Nephron progenitor cell (in vitro differentiated cells): ENCODE measurements at places on chromosomes 16 and 17.
A peak's percentile ranks its signal among the peaks of the same experiment; 100 is the strongest.

- peaks cover 37% of the 10 kb centered on the region for H3K4me1 ChIP-seq
- H3K36me3 ChIP-seq, result no peaks in the 10 kb centered on the region
- DNase-seq, result no peak
- H3K4me3 ChIP-seq, result no peak overlapping the region
These were observed 7.9 kb downstream of the KRT37 start for GRCh38 chr17:41416479-41416878.

- H3K36me3 ChIP-seq, result peaks cover 4% of the 10 kb centered on the region
- peaks cover 7% of the 10 kb centered on the region for H3K4me1 ChIP-seq
- no peak for DNase-seq
- no peak overlapping the region for H3K27ac ChIP-seq
- peak overlapping the region; percentile 77 for H3K4me3 ChIP-seq
These were observed 45.8 kb downstream of the WNT3 start for GRCh38 chr17:46772475-46773220.

DNA sequence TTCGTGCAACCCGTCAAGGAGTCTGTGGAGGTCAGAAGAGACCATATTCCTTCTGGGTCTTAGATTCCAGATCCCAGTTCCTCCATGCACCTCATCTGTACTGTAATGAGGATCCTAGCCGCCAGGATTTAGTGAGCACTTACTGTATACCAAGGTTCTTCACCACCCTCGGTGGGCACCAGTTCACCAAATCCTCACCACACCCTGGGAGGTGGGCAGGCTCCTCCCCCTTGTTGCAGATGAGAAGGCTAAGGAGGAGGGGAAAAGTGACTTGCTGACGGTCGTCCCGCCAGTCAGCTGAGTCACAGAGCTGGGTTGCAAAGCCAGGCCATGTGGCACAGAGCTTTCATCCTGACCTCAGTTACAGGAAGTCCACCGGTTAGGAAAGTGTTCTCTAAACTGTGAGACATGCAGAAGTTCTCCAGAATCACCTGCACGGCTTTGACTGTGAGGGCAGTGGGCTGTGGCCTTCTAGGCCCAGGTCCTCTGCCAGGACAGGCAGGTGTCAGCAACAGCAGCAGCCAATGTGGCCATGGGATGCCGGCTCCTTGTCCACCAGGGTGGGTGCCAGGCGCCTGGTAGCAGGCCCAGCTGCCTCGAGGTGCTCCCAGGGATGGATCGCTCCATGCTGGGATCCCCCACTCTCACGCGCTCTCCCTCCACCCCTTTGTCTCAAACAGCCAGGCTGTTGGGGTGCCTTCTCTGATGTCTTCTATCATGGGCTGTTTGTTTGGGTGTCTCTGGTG, 240.3 kb upstream of the GSE1 start:
- H3K27ac ChIP-seq, result no peak overlapping the region
- peaks cover 57% of the 10 kb centered on the region for H3K27me3 ChIP-seq
- no peak for DNase-seq
- H3K4me3 ChIP-seq, result no peak overlapping the region
- H3K36me3 ChIP-seq, result no peaks in the 10 kb centered on the region

DNA sequence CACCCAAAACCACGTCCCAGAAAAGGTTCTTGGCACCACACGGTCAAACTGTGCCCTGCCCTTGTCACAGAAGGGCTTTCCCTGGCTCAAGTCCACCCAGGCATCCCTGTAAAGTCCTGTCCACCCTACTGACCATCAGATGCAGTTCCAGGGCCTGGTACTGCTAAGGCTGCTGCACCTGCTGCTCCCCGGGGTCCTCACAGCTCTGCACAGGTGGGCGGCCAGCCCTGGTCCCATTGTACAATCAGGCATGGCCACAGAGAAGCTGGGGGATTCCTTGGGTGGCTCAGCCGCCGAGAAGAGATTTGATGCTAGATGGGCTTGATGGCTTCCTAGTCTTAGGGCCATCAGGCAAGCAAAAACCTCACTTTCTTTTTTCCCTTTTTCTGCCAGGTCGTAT, 15.3 kb downstream of the ABCA3 start:
- no peak overlapping the region for H3K27ac ChIP-seq
- no peak for DNase-seq
- H3K4me1 ChIP-seq, result peaks cover 8% of the 10 kb centered on the region
- no peaks in the 10 kb centered on the region for H3K36me3 ChIP-seq
- H3K27me3 ChIP-seq, result peaks cover 38% of the 10 kb centered on the region
- no peak overlapping the region for H3K4me3 ChIP-seq

DNA sequence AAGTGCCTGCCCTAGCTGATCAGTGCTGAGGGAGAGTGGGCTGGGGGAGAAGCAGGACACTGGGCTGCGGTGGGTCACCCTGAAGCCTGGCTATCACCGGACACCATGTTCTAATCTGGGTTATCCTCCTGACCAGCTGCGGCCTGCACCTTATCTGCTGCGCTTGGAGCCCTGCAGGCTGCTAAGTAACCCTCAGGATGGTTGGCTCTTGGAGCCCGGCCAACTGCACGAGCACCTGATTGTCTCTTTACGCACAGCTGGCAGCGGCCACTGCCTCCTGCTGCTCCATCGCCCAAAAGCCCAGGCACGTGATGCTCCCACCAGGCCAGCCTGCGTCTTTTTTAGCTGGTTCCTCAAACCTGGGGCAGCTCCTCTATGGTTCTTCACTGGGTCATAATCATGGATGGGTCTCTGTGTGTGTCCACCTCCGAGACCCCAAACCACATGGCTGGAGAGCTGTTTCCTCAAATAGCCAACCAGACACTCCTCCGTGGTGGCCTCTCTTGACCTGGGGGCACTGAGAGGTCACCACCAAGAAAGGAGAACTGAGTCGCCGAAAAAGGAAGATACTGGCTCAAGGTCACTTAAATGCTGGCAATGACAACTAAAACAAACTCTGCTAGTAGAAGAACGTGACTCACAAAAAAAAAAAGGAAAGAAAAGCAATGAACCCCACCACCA, 21.7 kb downstream of the SPHK1 start:
- H3K4me1 ChIP-seq, result peaks cover 24% of the 10 kb centered on the region
- DNase-seq, result no peak
- no peak overlapping the region for H3K27ac ChIP-seq
- no peak overlapping the region for H3K4me3 ChIP-seq
- H3K27me3 ChIP-seq, result peaks cover 3% of the 10 kb centered on the region

DNA sequence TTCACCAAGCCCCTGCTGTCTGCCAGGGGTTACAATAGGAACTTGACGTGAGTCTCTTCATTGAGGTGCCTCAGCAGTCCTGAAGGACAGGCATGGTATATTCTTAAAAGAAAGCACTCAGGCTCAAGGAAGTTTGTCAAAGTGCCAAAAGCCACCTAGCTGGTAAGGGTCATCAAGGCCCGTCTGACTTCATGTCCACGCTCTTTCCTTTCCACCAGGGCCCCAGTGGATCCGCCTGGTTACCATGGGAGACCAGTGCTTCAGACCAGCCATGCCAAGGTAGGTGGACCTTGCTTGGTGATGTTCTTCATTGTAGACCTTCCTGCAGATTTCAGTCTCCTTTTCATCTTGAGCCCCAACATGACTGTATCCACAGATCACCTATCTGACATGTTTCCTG, 27.6 kb upstream of the CCL1 start:
- H3K27ac ChIP-seq, result no peak overlapping the region
- peaks cover 10% of the 10 kb centered on the region for H3K27me3 ChIP-seq
- H3K4me3 ChIP-seq, result no peak overlapping the region

DNA sequence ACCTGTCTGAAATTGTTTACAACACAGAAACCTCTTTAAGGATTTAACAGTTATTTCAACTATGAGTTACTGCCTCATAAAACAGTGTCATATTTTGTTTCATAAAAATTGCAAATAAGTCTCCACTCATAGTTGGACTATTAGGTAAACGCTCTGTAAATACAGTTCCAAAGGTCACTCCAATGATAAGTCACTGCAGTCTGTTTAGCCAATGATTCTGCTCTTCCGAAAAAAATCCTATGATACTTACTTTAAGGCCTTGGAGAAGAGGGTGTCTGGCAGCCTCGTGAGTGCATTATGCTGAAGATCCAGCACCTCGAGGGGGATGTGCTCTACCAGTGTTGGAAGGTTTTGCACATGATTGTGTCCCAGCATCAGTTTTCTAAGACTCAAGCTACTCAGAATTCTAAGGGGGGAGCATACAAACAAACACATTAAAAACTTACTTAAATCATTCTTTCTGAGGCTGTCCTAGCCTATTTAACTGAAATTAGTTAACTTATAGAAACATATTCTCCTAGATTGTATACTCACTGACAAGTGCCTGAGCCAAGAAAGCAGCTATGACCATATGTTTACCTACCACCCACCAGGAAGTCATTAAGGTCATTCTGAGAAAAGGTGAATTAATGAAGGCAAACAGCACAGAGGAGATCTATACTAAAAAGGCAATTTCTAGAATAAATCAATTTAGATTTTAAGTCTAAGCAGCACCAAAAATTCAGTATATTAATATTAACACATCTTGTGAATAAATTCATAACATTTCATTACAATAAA, 41.1 kb downstream of the MARVELD3 start:
- H3K27ac ChIP-seq, result no peak overlapping the region
- no peaks in the 10 kb centered on the region for H3K27me3 ChIP-seq
- DNase-seq, result no peak

DNA sequence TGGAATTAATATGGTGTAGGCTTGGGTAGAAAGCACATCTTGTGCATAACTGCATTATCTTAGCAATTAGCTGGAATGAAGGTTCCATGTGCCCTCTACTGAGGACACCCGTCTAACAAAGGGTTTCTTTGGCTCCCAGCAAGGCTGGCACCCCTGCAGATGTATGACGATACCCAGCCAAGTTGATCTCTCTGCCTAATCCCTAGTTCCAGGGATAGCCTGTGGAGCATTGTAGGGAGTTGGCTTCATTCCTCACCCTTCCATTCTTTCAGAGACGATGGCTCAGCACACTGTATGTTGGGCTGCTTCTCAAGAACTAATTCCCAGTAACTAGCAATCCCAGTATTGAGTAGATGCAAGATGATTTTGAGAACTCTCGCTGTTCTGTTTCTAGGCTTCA, 182.5 kb downstream of the SNX29 start:
- H3K36me3 ChIP-seq, result no peaks in the 10 kb centered on the region
- DNase-seq, result no peak
- H3K27me3 ChIP-seq, result peaks cover 7% of the 10 kb centered on the region
- H3K27ac ChIP-seq, result no peak overlapping the region
- peaks cover 29% of the 10 kb centered on the region for H3K4me1 ChIP-seq
- no peak overlapping the region for H3K4me3 ChIP-seq

- H3K27me3 ChIP-seq, result peaks cover 3% of the 10 kb centered on the region
- DNase-seq, result no peak
- H3K27ac ChIP-seq, result no peak overlapping the region
- no peak overlapping the region for H3K4me3 ChIP-seq
These were observed 21.4 kb upstream of the CACNA1H start for GRCh38 chr16:1131378-1131994.

DNA sequence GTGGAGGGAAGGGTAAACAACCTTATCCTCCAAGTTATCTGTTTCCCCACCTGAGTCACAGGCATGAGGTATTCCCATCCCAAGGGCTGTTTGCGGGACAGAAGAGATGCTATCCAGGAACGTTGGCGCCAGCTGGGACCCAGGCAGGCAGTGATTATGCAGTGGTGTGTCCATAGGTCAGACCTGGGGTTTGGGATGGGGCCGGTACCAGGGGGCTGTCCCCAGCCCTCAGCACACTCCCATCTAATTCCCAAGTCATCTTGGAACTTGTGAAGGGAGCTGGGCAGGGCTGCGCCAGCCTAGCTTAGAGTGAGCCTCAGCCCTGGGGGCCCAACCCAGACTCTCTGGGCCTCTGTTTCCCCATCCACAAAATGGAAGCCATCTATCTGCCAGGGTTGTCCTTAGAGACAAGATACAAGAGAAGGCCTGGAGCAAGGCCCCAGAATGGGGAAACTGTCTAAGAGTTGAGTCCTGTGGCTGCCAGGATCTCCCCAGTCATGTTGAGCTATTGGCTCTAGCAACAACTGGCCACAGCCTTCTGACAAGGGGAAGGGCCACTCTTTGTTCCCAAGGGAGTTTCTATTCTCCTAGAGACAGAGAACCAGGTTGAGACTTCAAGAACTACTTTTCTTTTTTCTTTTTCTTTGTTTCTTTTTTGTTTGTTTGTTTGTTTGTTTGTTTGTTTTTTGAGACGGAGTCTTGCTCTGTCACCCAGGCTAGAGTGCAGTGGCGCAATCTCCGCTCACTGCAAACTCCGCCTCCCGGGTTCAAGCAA, 9.8 kb upstream of the JUP start:
- H3K36me3 ChIP-seq, result no peaks in the 10 kb centered on the region
- peaks cover 8% of the 10 kb centered on the region for H3K27me3 ChIP-seq
- peaks cover 79% of the 10 kb centered on the region for H3K4me1 ChIP-seq
- H3K27ac ChIP-seq, result no peak overlapping the region

- no peak overlapping the region for H3K4me3 ChIP-seq
- DNase-seq, result no peak
- no peaks in the 10 kb centered on the region for H3K27me3 ChIP-seq
- H3K4me1 ChIP-seq, result peaks cover 52% of the 10 kb centered on the region
- H3K27ac ChIP-seq, result peak overlapping the region; percentile 80
These were observed 7.1 kb downstream of the CARHSP1 start for GRCh38 chr16:8861563-8862308.

GRCh38 chr17:68185820-68186219, 62.0 kb upstream of the AMZ2 start:
- no peak overlapping the region for H3K4me3 ChIP-seq
- peaks cover 45% of the 10 kb centered on the region for H3K27me3 ChIP-seq
- H3K36me3 ChIP-seq, result no peaks in the 10 kb centered on the region
- no peaks in the 10 kb centered on the region for H3K4me1 ChIP-seq

- peaks cover 3% of the 10 kb centered on the region for H3K27me3 ChIP-seq
- DNase-seq, result no peak
- H3K27ac ChIP-seq, result no peak overlapping the region
- no peaks in the 10 kb centered on the region for H3K4me1 ChIP-seq
These were observed 12.6 kb downstream of the UBN1 start for GRCh38 chr16:4859900-4860255.

DNA sequence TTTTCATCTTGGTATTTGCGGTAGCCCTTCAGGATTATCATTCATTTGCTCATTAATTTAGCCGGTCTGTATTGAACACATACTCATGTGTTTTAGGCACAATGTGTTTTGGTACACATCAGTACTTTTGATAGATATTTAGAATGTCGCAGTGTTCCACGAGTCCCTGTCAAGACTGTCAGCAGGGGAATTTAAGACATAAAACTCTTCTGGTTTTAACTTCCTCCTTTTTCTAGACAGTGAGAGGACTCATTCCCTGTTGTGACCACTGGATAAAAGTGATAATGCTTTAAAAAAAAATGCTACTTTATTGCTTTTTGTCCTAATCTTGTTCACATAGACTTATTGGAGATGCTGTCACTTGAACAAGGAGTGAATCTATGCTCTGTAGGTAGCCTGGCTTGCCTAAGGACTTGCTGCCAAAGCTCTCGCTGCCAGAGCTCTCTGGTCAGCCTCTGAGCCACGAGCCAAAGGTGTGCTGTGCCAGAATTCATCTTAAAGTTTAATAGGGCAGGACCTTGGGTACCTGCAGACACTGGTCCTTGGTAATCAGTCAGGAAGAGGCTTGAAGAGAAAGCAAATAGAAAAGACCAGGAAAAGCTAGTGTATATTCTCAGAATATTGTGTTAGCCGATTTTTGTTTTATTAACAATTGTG, 5.4 kb downstream of the DCAF7 start:
- peaks cover 38% of the 10 kb centered on the region for H3K36me3 ChIP-seq
- H3K27me3 ChIP-seq, result no peaks in the 10 kb centered on the region
- H3K27ac ChIP-seq, result no peak overlapping the region
- no peak for DNase-seq
- H3K4me3 ChIP-seq, result no peak overlapping the region
